ENCODE measurements at places on chromosomes 13 and 19.

DNA sequence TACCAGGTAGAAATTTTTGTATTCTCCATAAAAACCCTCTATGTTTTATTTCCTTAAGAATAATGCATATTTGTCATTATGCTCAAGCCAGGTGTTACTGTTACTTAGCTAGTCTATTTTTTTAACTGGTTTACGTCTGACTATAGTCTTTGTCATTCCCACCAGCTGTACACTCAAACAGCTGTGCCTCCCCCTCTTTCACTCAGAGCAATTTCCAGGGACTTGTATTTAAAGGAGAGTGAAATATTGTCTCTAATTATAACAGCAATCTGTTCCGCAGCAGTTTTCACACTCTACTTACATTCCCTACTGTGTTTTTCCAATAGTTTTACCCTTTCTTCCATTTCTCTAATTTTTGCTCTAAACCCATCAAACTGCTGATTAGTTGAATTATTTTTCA, 813.6 kb upstream of the MIR17HG start:
- DNase-seq = no peak

DNA sequence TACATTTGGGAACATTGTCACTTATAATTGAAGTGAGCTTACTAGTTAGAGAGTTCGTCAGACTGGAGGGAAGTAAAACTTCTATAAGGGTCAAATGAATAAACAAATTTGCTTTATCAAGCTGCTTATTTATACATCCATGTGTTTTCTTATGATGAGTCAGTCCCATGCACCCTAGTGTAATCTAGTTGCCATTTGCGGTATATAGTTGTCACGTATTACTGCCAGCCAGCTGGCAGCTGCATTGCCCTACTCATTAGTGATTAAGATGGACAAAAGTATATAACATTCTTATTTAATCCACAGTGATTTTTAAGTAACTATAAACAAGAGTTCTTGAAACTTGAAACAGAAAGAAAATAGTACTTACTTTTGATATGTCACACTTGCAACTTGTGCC, 182.4 kb downstream of the GPC6 start:
- DNase-seq = no peak

GRCh38 chr19:14271840-14272239, 65.9 kb upstream of the ADGRL1 start:
- DNase-seq = no peak

DNA sequence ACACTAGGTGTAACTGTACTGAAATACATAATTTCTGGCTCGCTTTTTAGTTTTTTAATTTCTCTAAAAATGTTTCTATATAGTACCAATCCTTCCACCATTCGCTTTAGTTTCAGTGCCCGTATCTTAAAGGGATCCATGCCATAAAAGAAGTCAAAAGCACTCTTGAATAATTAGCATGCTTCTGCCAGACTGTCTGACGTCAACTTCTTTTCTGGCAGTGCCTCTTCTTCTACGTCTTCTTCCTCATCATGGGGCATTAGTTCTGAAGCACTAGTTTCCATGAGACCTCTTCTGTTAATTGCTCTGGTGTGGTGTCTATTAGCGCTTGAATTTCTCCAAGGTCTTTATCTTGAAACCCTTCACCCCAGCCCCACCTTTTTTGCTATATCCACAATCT, 93.8 kb upstream of the DOCK9 start:
- DNase-seq = no peak

- no peak for DNase-seq
Observed at GRCh38 chr13:30798776-30799355, 63.5 kb downstream of the ALOX5AP start.

DNA sequence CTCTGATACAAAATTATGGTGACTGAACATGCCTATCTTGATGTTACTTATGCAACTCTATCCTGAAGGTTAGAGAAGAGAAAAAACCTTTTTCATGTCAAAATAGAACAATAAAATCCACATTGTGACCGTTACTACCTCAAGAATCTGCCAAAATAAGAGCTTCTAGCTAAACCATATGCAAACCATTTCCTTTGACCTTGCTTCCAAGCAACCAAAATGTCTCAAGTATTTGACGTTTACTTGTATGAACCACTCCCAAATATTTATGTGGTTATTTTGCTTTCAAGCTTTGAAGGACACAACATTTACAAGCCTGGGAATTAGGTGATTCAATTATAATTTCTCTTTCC, 13.9 kb downstream of the FOXO1 start:
- no peak for DNase-seq

DNA sequence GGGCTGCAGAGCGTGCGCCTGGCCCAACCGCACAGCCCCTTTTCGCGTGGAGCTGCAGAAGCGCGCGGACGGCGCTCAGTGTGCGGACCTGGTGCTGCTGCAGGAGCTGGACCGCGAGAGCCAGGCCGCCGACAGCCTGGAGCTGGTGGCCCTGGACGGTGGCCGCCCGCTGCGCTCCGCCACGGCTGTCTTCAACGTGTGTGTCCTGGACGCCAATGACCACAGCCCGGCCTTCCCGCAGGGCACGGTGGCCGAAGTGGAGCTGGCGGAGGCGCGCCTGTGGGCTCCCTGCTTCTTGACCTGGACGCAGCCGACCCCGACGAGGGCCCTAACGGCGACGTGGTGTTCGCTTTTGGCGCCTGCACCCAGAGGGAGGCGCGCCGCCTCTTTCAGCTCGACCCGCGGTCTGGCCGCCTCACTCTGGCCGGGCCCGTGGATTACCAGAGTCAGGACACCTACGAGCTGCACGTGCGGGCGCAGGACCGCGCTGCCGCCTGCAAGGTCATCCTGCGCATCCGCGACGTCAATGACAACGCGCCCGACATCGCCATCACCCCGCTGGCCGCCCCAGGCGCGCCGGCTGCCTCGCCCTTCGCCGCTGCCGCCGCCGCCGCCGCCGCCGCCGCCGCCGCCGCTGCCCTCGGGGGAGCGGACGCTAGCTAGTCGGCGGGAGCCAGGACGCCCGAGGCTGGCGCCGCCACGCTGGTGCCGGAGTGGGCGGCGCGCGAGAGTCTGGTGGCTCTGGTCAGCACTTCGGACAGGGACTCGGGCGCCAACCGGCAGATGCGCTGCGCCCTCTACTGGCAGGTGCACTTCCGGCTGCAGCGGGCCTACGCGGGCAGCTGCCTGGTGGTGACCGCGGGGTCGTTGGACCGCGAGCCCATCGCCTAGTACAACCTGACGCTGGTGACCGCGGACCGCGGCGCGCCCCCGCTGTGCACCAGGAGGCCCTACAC, 172.2 kb downstream of the OLFM4 start:
- DNase-seq = no peak

All from M059J (cell line).